ENCODE measurements at places on chromosomes 1 and 21.

- DNase-seq, result no peak
Measured at GRCh38 chr1:116825207-116825719, 71.0 kb downstream of the CD2 start.

GRCh38 chr1:87785386-87785785 is 456.7 kb downstream of the LMO4 start:
- no peak for DNase-seq

DNA sequence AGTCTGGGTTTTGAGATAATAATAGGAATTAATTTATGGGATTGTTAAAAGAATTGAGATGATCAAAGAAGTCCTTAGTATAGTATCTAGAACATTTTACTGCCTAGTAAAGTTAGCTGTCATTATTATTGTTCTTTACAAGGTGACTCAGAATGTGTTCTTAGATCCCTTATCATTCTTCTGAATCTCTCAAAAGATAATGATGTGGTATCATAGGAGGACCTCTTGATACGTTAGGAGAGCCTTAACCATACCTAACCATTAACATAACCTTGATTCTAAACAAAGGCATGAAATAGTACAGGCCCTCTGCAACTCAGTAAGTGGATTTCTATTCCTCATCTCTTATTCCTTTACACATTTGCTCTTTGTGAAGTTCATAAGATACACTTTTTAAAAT is 246.6 kb upstream of the CACYBP start:
- no peak for DNase-seq

DNA sequence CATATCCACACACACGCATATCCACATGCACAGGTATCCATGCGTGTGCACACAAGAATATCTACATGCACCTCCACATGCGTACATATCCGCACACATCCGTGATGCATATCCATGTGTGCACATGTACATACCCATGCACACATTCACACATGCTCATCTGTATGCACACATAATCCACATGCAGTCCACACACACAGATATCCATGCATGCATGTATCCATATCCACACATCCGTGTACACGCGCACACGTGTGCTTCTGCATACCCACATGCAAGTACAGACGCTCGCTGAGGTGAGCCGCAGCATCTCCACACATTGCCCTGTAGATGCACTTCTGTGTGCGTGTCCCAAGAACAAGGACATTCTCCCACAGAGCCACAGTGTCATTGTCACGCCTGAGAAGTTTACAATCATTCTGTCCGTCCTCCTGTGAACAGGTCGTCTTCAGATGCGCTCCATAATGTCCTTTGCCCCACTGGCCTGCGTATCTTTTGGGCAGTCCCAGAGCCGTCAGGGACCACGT is 43.4 kb downstream of the COL18A1 start:
- no peak for DNase-seq

DNA sequence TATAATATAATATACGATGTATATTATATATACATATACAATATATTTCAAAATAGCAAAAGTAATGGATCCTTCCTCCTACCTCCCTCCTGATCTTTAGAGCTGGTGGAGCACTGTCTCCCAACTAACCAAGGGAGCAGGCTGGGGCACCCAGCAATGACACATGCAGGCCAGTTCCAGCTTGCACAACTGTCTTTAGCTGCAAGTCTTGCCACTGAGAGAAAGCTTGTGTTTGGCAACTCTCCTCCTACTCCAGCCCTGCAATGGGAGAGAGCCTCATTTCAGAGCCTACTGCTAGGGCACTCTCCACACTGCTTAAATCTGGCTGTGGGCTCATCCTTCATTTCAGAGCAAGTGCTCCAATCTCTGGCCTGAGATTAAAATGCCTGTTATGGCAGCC is 469.8 kb upstream of the OLFM3 start:
- no peak for DNase-seq

Measured in smooth muscle cell of the brain vasculature (primary cell).